ENCODE measurements at places on chromosomes 6 and 20.

DNA sequence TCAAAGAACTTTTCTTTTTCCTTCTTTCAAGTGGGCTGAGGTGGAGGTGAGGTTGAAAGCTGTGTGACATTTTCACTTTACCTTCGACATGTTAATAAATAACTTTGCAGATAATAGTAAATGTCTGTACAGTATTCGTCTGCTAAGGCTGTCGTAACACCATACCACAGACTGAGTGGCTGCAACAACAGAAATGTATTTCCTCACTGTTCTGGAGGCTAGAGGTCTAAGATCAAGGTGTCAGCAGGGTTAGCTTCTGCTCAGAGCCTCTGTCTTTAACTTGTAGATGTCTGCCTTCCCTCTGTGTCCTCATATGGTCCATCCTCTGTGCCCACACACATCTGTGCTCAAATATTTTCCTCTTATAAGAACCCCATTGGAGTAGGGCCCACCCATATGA, 14.9 kb downstream of the PHACTR2 start:
- DNase-seq: no peak

DNA sequence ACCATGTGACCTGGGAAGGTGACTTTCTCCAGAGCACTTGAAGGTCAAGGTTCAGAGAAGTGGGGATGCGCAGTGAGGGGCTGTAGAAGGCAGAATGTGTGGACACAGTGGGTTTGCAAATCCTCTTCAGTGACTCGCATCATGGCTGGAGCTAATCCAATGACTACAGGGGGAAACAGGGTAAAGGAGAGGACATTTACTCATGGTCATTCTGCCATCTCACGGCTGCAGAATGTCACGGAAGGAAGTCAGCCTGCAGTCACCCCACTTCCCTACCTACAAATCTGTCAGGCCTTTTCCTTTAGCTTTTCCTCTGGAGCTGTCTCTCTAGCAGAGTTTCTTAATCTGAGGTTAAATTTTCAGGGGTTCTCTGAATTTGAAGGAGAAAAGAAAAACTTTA, 337.6 kb downstream of the CDC5L start:
- DNase-seq: no peak

- DNase-seq: no peak
Observed at GRCh38 chr6:27888566-27888965, 23.6 kb downstream of the OR2B2 start.

DNA sequence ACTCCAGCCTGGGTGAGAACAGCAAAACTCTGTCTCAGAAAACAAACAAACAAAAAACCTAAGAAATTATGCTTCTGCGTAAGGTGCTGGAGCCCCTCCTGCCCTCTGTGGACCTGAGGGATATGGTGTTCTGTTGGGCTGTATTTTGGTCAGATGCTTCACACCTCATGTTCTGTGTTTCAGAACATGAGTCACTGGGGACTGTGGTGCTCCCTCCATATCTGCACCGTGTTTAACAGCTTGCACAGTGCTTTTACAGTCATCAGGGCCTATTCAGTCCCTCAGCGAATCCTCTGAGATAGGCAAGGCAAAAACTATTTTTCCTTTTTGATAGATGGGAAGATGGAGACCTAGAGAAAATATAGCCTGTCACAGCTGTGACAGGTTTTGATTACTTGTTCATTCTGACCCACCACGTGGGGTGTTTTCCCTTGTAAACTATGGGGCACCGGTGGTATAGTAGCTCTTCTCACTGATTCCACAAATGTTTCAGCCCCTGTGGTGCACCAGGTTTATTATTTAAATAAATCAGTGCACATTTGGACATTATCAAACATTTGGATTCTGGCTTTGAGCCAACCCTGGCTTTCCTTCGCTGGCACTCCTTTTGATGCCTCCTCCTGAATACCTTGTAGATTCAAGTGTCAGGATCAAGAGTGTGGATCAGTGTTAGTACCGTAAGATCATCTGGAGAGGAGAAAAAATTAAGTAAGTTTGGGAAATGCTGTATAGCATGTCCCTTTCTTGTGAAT, 9.6 kb downstream of the TTPAL start:
- DNase-seq: no peak

DNA sequence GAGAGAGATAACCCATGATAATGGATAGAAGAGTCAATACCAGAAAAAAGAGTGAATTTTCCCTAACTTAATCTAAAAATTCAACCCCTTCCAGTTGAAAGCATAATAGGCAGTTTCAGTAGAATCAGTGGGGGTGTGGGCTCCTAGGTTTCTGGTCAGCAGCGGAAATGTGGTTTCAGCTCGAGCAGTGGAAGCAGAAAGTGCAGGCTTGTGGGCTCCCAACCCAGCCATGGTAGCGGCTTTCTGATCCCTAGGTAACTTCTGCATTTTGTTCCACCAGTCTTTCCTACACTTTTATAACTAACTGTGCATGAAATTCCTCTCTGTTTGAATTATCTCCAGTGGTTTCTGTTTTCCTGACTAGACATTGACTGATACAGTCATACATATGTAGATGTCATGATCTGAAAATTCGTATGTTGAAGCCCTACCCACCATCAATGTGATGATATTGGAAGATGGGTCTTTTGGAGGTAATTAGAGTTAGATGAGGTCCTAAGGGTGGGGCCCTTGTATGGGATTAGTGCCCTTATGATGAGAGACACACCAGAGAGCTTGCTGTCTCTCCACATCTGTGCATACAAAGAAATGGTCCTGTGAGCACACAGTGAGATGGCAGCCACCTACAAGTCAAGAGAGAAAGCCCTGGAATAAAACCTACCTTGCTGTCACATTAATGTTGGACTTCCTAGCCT, 6.5 kb upstream of the DDO start:
- DNase-seq: no peak

- DNase-seq: no peak
Observed at GRCh38 chr20:12965870-12966251, 42.9 kb upstream of the SPTLC3 start.

DNA sequence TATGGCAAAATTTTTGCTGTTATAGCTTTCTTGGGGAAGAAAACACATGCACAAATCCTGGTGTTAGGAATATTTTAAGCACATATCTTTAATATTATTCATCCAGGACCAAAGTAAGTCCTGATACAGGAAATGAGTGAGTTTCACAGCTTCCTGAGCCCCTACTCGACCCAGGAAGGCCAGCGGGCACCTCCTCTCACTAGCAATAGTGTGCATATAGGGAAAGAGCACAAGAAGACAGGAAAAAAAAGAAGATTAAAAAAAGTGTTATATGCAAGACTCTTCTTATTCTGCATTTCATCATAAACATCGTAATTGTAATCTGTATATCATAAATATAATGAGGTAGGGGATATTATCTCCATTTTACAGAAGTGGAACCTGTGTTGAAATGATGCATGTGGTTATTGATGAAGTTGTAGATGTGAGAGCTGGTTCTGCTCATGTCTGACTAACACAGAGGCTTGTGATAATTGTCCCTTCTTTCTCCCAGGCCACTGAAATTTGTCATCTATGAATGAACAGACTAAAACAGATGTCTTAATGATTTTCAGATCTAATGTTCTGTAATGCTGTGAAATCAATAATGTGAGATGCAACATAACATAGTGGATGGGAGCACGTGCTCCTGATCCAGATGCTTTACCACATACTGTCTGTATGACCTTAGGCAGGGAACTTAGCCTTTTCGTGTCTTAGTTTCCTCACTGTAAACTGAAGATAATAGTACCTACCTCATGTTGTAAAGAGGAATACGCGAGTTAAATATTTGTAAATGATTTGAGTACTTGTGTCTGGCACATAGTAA, 101.2 kb downstream of the MYO6 start:
- no peak for DNase-seq

- no peak for DNase-seq
Observed at GRCh38 chr6:71349395-71349794, 60.8 kb downstream of the OGFRL1 start.

GRCh38 chr6:116530436-116530835, 15.0 kb downstream of the TRAPPC3L start:
- DNase-seq: no peak

GRCh38 chr6:134315189-134315588, 2.7 kb downstream of the SGK1 start:
- DNase-seq: no peak

DNA sequence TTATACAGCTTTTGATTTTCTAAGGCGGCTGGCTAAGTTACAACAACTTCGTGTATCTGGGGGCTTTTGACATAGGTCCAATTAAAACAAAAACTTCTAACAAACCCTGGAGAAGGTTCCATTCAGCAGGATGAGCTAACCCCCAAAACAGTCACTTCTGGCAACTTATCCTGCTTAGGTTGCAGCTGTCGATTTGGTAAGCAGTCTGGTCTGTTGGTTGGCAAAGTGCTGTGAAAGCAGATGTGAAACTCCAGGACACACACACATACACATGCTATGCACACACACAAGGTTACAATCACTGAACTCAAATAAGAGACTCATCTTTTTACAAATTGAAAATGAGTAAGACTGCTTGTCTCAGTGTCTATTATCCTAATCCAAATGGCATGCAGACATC, 119.0 kb upstream of the STMND1 start:
- no peak for DNase-seq

GRCh38 chr6:163309491-163310026, 105.0 kb upstream of the QKI start:
- DNase-seq: no peak

- DNase-seq: no peak
Observed at GRCh38 chr6:129748901-129749748, 39.1 kb upstream of the ARHGAP18 start.

Measured in activated naive CD8-positive, alpha-beta T cell treated with anti-CD3 and anti-CD28 coated beads for 36 hours (primary cell).